ENCODE measurements at places on chromosomes 3 and 15. TPM values are rescaled to one million over a fixed set of nuclear protein-coding genes. Genes with fewer than 3 reads are reported as not detected.

SATB1 gene
- total RNA-seq, result 72.6 TPM

CHRNA5 gene
- total RNA-seq, result 5.5 TPM

THSD4 gene
- total RNA-seq, result 82.0 TPM

DNA sequence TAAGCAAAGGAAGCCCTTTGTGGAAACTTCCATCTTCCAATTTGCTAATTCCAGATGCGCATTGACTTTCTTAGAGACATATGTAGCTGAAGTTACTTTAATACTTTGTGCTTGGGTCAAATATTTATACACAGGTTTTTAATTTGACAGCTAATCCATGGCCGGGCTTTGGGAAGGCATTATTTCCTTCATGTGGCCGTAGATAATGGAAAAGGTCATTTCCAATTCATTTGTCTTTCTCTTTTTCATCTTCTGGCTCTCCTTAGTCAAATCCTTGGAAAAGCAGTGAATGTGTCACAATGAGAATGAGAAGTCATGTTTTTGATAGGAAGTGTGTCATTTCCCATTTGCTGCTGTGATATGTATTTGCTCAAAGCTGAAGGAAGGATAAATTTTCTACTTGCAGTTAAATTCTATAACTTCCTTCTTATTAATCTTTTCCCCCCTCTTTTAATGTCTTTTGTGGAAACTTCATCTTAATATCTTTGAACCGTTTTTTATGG is 323.3 kb downstream of the CLSTN2 start:
- H3K36me3 ChIP-seq, result no peaks in the 10 kb centered on the region
- H3K27me3 ChIP-seq, result peaks cover 2% of the 10 kb centered on the region
- H3K27ac ChIP-seq, result no peak overlapping the region
- H3K4me1 ChIP-seq, result no peaks in the 10 kb centered on the region
- H3K4me3 ChIP-seq, result no peak overlapping the region

- no peaks in the 10 kb centered on the region for H3K36me3 ChIP-seq
- no peaks in the 10 kb centered on the region for H3K4me1 ChIP-seq
- no peak overlapping the region for H3K27ac ChIP-seq
- no peak for DNase-seq
Measured at GRCh38 chr3:7226393-7226792, 365.5 kb downstream of the GRM7 start.

- peaks cover 22% of the 10 kb centered on the region for H3K4me1 ChIP-seq
- H3K27me3 ChIP-seq, result peaks cover under 1% of the 10 kb centered on the region
- no peak for DNase-seq
- H3K27ac ChIP-seq, result peak overlapping the region; percentile 87
- peak overlapping the region; percentile 50 for H3K4me3 ChIP-seq
Measured at GRCh38 chr3:194395778-194396538, 3.1 kb downstream of the GP5 start.

DNA sequence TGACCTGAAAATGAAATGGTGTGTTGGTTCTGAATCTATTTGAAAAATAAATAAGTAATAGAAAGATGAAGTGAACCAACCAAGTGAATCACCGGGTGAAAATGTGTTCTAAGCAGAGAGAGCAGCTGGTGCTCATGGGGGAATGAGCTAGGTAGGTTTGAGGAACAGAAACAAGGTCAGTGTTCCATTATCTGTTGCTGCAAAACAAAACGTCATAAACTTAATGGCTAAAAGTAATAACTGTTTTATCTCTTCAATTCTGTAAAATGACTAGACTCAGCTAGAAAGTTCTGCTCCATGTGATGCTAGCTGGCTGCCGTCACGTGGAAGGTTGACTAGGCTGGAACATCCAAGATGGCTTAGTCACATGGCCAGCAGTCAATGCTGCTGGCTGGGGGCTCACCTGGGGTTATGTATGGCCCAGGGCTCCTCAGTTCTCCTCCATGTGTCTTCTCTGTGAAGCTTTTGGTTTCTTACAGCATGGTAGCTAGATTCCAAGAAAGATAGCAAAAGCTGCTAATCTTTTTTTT is 13.3 kb upstream of the SH3BP5 start:
- no peak for DNase-seq
- no peak overlapping the region for H3K27ac ChIP-seq
- H3K27me3 ChIP-seq, result no peaks in the 10 kb centered on the region
- H3K4me3 ChIP-seq, result no peak overlapping the region
- peaks cover 5% of the 10 kb centered on the region for H3K36me3 ChIP-seq

DNA sequence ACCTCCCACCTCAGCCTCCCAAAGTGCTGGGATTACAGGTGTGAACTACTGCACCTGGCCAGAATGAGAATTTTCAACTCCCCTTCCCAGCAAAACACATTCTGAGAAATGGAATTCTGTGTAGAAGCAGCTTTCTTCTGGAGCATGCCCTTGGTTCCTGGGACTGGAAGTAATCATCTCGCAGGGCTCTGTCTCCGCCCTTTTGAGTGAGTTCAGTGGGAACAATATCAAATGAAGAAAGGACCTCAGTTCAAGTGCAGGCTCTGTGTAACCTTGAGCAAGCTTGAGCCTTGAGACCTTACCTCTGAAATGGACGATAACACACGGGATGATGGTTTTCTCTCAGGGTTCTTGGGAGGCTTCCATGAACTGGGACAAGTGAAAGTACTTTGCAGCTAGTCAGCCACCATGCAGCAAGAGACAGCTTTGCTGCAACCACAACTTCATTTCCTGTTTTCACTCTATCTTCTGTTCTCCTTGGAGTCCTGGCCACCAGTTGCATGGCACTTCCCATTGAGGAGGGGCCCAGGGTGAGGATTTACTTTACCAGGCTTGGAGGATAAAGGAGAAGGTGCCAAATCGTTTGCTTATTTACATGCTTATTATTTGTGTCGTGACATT is 35.7 kb upstream of the IGF1R start:
- no peak for DNase-seq
- no peak overlapping the region for H3K27ac ChIP-seq
- H3K27me3 ChIP-seq, result no peaks in the 10 kb centered on the region
- no peak overlapping the region for H3K4me3 ChIP-seq

DNA sequence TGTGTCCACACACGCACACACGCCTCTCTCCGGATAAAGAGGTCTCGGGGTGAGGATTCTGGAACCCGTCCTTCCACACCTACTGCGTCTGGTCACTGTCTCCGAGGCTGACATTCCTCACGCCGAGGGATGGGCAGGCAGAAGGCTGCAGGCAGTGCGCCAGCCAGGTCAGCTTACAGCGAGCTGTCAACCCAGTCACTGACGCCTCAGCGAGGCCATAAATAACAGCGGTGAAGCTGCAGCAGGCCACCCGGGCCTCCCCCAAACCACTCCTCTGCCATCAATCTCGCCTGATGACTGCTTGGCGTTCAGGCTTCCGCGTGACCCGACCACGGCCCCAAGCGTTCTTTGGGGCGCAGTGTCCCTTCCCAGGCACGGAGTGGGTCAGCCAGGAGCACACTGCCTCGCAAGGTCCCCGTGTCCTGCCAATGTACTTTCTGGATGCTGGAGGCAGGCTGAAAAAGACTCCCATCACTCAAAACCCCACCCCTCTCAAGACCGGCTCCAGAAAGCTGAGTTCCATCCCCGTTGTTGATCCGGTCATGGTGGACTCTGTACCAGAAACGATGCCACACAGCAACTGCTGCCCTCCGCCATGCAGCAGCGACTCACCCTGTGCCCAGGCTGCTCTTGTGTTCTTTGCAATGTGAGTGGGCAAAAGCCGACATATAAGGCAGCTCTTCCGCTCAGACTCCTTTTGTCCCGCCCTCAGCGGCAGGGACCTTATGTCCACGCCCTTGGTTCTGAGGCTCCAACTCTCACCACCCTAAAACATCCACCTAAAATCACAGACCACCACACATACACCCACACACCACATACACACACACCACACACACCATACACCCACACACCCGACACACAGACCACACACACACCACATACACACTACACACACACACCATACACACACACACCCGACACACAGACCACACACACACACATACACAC is 27.1 kb downstream of the CPN2 start:
- H3K4me3 ChIP-seq, result no peak overlapping the region
- H3K4me1 ChIP-seq, result peaks cover 24% of the 10 kb centered on the region
- no peaks in the 10 kb centered on the region for H3K36me3 ChIP-seq
- H3K27me3 ChIP-seq, result peaks cover 2% of the 10 kb centered on the region
- DNase-seq, result no peak

DNA sequence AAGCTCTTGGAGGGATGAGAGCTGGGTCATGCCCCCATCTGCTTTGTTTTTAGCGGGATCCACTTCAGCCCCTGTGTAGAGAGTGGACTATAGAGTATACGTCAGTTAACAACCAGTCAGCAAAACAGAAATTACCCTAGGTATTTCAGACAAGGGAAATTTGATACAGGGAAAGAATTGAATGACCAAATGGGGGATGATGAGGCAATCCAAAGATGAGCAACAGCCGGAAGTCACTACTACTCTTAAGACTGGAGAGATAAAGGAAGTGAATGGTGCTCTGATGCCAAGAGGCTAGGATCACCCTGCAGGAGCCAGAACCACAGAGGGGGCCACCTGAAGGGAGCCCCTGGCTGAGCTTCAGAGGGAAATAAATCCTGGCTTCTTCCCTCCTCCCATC is 1.7 kb upstream of the GPR62 start:
- peaks cover 3% of the 10 kb centered on the region for H3K36me3 ChIP-seq
- peaks cover 2% of the 10 kb centered on the region for H3K4me1 ChIP-seq
- H3K27ac ChIP-seq, result no peak overlapping the region
- no peak for DNase-seq
- no peak overlapping the region for H3K4me3 ChIP-seq
- H3K27me3 ChIP-seq, result peaks cover 46% of the 10 kb centered on the region

- H3K27ac ChIP-seq, result peak overlapping the region; percentile 98
- no peak for DNase-seq
- H3K4me3 ChIP-seq, result peak overlapping the region; percentile 92
- peaks cover 6% of the 10 kb centered on the region for H3K27me3 ChIP-seq
Measured at GRCh38 chr15:72784456-72784876, 908 bp upstream of the ADPGK start.

DNA sequence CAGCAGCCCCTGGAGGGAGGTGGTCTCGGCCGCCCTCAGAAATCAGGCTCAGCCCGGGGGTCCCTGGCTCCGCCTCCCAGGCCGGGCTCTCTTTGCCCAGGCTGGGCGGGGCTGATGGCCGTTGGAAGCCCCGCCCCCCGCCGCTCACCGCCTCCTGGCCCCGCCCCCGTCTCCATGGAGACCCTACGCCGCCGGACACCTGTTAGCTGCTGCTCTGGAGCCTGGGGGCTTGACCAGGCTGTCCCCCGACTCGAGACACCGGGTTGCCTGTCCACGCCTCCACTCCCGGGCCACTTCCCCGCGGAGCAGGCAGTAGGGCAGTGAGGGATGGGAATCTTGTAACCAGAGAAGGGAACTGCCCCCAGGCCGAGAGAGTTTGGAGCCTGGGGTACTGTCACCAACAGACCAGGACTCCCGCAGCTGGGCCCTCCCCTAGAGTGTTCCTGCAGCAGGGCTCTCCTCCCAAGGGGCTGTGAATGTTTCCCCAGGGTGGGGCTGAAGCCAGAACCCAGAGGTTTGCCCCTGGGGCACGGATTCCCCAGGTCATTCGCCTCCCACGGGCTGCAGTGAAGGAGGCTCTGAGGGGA is 27.8 kb upstream of the RPL32 start:
- H3K4me3 ChIP-seq, result peak overlapping the region; percentile 68
- H3K36me3 ChIP-seq, result no peaks in the 10 kb centered on the region
- peaks cover 31% of the 10 kb centered on the region for H3K27me3 ChIP-seq
- H3K4me1 ChIP-seq, result peaks cover 10% of the 10 kb centered on the region
- no peak overlapping the region for H3K27ac ChIP-seq

DNA sequence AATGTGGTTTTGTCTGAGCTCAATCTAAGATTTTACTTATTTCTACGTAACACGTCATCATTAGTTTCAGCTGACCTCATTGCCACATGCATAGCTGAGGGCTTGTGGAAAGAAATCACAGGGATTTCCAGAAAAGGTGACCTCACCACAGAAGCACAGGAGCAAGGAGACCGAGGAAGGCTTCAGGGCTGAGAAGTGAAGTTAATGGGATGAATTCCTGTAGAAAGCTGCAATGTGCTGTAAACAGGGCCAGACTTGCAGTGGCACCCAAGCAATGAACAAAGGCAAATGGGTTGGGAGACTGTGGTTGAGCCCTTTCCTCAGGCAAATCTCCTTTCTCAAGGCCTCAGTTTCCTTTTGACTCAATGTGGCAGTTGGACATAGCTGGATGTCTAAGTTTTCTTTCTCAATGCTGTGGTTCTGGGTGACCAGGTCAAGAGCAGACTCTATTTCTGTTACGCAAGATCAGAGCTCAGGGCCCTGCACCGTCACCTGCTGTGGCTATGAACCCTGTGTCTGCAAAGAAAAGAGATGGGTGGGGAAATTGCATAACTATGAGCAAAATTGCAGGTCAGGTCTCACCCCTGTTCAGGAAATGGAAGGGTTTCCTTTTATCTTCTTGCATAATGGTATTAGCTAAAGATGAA is 252.2 kb upstream of the TBL1XR1 start:
- peak overlapping the region; percentile 84 for H3K27ac ChIP-seq
- no peaks in the 10 kb centered on the region for H3K36me3 ChIP-seq
- no peak overlapping the region for H3K4me3 ChIP-seq
- H3K4me1 ChIP-seq, result peaks cover 22% of the 10 kb centered on the region

- peaks cover 24% of the 10 kb centered on the region for H3K36me3 ChIP-seq
- no peaks in the 10 kb centered on the region for H3K27me3 ChIP-seq
- DNase-seq, result no peak
- no peak overlapping the region for H3K4me3 ChIP-seq
- H3K4me1 ChIP-seq, result no peaks in the 10 kb centered on the region
Measured at GRCh38 chr3:38121832-38122461, 15.0 kb downstream of the ACAA1 start.

DNA sequence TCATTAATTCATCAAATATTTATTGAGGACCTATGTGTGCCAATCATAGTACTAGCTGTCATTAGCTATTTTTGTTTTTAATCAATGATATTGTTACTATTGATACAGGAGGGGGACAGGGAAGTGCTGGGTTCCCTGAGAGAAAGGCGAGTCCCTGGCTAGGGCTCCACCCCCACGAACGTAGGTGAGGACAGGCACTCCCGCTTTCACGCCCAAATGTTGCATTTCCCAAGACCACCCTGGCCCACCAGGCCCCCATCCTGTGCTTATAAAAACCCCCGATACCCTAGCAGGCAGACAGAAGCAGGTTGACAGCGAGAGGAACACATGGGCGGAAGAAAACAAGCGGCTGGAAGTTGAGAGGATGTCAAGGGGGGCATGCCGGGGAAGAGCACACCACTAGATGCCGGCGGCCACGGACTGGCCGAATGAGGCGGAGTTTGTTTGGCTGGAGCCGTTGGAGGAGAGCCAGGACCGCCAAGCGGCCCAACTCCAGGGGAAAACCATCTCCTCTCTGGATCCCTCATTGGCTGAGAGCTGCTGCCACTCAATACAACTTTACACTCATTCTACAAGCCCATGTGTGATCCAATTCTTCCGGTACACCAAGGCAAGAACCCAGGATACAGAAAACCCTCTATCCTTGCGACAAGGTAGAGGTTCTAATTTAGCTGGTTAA is 798.7 kb upstream of the SEMA6D start:
- H3K36me3 ChIP-seq, result no peaks in the 10 kb centered on the region
- H3K4me3 ChIP-seq, result no peak overlapping the region
- H3K27me3 ChIP-seq, result no peaks in the 10 kb centered on the region
